ENCODE measurements at places on chromosomes 3 and 15.

DNA sequence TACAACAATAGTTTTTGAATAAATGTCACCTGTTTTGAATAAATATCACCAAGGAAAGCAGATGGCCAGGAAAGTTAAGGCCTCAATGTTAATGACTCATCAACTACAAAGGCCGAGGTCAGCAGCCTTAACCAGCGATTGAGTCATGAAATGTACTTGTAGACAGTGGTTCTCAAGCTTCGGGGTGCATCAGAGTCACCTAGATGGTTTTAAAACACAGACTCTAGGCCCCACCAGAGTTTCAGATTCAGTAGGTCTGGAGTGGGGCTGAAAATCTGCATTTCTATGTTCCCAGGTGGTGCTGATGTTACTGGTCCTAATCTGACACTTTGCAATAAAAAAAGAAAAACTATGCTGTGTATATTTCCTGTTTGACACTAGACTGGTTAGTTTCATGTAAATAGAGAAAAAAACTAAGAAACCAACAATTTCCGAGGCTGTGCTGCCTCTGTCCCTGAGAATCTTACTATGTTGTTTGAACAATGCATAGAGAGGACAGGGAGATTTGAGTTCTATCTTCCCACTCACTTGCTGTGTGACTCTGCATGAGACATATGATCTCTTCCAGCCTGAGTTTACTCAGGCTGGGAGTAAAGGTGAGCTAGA lies 9.8 kb downstream of the RAB27A start:
- no peak for DNase-seq

DNA sequence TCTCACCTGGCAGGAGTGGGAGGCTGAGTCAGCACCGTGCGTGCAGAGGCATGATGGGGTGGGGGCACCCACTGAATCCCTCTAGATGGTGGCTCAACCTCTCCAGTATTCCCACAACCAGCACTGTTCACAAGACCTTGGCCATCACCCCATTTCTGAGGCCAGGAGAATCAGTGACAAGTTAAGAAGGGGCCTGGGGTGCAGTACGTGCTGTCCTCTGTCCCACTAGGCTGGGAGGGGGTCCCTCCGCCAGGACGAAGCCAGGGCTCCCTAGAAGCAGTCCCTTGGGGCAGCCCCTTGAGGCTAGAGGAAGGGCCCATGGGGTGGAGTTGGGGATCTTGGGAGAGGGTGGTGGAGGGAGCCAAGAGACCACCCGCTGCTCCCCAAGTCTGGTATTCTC lies 4.8 kb downstream of the MYL3 start:
- DNase-seq = no peak

- DNase-seq = no peak
Measured at GRCh38 chr15:67841513-67841762, 1.6 kb upstream of the RNU6-1 start.

- no peak for DNase-seq
Measured at GRCh38 chr3:43038010-43038409, 58.9 kb downstream of the GASK1A start.

DNA sequence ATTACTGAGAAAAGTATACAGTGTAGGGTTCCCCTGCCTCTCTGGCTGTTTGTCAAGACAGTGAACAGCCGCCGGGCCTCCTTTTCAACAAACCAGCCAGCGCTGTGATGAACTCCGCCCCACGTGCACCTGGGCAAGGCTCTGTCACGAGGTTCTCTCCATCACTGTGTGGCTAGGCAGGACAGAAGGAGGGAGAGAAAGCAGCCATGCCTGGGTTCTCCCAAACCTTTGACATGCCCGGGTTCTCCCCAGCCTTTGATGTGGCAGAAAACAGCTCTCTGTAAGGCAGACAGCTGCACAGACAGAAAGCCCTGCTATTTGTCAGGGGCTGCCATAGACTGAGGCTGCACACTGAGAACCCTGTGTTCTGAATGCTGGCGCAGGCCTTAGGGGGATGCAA lies 101.4 kb upstream of the TRPM1 start:
- no peak for DNase-seq

GRCh38 chr3:14718539-14718938 lies 43.6 kb downstream of the C3orf20 start:
- no peak for DNase-seq

DNA sequence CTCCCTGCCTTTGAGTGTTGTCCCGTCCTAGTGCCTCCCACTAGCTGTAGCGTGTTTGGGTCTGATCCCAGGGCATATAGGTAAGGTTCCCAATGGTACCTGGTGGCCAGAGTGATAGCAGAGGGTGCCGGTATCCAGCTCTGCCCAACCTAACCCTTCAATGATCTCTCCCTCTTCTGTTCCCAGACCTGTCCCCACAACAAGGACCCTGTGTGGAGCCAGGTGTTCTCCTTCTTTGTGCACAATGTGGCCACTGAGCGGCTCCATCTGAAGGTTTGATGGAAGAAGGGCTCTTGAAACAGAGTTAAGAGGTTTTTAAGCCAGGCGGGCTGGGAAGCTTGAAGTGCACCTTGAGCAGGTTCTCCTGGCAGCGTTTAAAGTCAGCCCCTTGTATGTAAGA lies 35.5 kb downstream of the ESYT3 start:
- DNase-seq = no peak

DNA sequence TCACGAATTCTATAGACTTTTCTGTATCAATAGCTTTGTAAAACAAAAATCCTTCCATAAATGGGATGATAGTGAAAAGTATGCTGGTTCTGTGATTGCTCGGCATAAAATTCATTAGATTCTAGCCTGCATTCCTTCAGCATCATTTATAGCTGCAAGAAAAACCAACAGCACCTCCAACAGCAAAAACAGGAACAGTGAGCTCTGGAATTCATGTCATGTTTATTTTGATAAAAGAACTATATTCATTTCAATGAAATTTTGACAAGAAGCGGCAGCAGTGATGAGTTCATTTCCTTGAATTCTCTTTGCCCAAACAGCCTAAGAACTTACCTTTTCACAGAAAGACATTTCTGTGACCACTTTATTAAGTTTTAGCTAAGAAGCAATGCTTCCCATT lies 515.2 kb upstream of the CCDC54 start:
- no peak for DNase-seq

DNA sequence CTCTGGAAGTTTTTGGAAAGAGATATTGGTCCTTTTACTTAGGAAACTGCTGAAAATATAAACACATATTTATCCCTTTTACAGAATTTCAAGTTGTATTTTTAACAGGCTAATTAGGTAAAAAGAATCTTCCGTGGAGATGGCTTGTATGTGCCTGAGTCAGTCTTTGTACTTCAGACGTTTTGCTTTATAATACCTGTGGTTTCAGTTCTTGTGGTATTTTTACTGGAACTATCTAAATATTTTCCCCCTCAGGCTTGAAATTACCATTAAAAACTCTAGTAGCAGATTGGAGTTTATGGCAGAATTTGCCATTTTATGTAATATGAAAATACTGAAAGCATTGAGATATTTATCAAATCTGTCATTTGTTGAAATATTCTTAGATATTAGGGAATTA lies 151.6 kb upstream of the CGNL1 start:
- no peak for DNase-seq

- DNase-seq = no peak
Measured at GRCh38 chr3:46935168-46935858, 41.2 kb downstream of the CCDC12 start.

DNA sequence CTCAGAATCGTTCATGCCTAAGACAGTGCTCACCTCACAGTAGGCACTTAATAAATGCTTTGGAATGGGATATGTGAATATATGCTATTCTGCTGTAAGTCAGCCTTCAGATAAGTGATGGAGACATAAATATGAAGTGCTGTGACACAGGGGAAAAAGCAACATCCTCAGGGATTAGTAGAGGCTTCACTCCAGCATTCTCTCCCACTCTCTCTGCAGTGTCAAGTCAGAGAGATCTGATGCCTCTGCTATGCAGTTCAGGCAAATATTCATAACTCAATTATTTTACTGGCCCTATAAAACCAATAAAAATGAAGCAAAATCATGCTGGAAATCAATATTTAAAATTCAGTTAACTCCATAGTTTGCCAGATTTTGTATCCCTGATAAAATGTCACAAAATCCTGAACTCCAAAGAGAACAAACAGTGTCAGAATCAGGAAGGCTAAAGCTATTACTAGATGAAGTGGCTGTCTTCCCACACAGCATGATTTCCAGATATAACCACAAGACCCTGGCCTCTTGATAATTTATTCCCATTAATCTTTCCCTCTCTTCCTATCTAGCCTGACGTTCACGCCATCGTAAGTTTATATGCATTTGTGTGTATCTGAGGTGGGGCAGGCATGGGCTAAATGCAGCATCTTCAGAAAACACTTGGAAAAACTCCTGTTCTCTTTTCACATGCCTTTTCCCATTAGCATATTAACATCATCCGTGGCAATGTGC lies 278.9 kb upstream of the ATP11B start:
- DNase-seq = no peak

- no peak for DNase-seq
Measured at GRCh38 chr3:171604370-171604769, 144.2 kb upstream of the TNIK start.

DNA sequence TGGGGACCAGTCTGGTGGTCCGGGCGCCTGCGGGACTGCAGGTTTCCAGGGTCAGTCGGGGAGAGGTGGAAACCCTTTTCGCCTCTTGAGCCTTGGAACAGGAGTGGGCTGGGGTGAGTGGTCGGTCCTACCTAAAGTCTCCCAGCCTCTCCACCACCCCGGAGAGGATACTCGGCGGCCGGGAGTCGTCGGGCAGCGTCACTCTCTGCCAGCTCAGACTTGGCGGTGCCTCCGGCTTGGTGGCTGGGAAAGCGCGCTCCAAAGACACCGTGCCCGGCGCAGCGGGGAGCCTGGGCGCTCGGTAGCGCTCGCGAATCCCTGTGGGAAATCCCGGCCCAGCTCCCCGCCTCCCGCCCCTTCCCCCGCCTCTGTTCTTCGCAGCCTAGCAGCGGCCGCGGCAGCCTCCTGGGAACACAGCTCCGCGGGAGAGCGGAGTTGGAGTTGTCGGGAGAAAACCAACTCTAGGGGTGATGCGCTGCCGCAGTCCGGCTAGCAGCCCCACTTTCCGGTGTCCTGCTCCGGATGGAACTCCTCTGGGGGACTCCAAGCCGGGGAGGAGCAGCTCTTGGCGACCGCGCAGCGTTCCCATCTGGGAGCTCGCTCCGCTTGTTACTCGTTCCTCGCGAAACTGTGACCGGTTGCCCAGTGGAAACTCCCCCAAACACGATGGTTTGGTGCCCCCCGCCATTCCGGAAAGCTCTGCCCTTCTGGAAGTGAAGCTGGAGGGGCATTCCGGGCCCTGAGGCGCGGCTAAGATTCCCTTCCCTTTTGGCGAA lies 1.4 kb downstream of the EPHB1 start:
- DNase-seq = no peak

DNA sequence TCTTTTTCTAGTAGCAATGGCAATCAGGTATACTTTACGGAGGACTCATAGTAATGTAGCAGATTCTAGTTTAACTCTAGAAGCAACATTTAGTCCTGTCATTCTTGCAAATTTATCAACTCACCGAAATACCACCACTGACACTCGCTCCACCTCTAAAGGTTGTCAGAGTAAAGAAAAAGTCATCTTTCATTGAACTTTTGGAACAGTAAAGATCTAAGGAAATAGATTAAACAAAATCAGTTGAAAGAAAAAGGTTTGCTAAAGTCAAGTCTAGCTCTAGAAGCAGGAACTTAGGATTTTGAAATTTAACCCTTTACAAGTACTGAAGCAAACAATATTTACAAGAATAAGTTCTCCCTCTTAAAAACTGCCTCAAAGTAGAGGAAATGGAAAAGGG lies 8.7 kb downstream of the ATP8B4 start:
- no peak for DNase-seq

- no peak for DNase-seq
Measured at GRCh38 chr3:188590557-188590956, 436.6 kb downstream of the LPP start.

- DNase-seq = no peak
Measured at GRCh38 chr15:83960192-83960829, 275.3 kb upstream of the GOLGA6L4 start.

DNA sequence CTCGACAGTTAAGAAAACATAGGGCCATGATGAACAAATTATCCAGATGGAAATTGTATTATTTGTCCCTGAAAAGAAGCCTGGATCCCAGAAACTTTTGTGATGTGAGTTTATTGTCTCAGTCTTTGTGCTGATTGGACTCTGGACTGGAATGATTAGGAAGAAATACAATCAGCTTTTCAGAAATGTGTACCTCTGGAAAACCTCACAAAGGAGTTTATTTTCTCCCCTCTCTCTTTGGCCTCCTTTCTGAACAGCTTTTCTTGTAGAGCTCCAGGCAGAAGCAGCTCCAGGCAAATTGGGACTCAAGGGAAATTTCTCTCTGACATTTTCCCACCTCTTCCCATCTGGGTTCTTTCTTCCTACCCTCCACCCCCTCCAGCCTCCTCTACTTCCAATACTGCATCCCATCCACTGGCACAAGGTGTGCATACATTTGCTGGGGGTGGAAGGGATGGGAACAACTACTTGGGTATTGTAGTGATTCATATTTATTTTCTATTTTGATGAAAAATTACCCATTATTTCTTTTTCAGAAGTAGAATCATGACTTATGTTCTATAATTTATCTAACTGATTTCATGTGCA lies 119.7 kb downstream of the CD47 start:
- no peak for DNase-seq

- no peak for DNase-seq
Measured at GRCh38 chr15:31399544-31400171, 73.0 kb downstream of the KLF13 start.

GRCh38 chr15:66429117-66429516 lies 42.4 kb downstream of the MAP2K1 start:
- DNase-seq = no peak

GRCh38 chr3:156455839-156456238 lies 99.1 kb downstream of the SSR3 start:
- DNase-seq = no peak

DNA sequence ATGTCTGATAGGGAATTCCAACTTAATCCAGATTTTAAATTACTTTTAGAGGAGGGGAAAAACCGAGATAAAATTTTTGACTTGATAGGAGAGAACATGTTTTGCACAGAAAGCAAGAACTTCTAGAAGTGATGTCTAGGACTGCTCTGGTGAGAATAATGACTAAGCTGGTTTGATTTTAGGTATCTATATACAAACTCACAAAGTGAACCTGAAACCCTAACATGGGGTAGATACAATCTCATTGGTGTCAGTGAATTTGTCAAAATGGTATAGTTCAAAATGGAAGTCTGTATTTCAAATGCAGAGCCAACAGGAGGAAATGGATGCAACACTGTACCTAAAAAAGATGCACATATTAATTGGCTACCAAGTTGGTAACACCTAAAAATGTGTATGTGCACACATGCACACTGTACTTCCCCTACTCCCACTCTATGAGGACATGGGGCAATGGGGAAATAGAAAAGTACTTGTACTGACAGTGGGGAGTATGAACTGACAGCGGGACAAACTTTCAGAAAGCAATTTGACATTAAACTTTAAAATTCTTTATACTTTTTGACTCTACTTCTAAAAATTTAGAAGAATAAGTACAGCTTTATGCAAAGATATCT lies 53.0 kb downstream of the NR1I2 start:
- DNase-seq = no peak

Data from SIG-M5 (cell line).